Aorta (tissue), 5 donors: ENCODE measurements at places on chromosomes 6 and 20. TPM values are rescaled to one million over a fixed set of nuclear protein-coding genes. Genes with fewer than 3 reads are reported as not detected.

DNA sequence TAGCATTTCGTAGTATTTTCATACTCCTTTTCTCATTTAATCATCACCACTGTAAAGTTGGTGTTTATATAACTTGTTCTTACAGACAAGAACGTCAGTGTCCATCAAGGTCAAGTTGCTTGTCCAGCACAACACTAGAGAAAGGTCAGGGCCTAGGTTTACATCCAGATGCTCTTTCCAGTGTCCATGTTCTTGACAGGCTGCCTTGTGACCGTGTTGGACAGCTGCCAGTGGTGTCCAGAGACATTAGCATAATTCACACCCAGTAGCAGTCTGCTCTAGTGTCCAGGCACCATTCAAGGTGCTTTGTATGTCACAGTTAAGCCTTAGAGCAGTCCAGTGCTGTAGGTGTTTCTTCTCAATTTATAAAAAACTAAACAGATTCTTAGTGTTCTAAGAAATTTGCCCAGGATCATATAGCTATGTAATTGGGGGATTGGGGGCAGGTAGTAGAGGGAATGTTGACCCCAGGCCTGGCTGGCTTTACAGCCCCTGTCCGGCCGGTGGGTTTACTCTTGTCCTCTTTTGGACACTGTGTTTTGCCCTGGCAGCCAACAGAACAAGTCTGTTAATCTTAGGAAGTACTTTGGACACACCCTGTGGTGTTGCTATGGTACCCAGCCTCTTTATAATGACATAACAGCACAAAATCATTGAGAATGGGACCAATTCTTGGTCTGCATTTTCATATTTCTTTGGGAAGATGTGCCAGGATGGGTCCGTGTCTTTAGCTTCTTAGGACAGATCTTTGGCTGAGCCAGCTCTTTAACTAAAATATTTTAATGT is 8.0 kb downstream of the STK35 start:
- H3K27me3 ChIP-seq, result no peaks in the 10 kb centered on the region
- H3K36me3 ChIP-seq, result no peaks in the 10 kb centered on the region
- H3K27ac ChIP-seq, result no peak overlapping the region
- no peaks in the 10 kb centered on the region for H3K4me1 ChIP-seq

GRCh38 chr20:10504994-10505730 is 70.1 kb downstream of the SLX4IP start:
- H3K27ac ChIP-seq, result peak overlapping the region; percentile 13
- H3K27me3 ChIP-seq, result no peaks in the 10 kb centered on the region
- H3K36me3 ChIP-seq, result no peaks in the 10 kb centered on the region
- no peak for DNase-seq

DNA sequence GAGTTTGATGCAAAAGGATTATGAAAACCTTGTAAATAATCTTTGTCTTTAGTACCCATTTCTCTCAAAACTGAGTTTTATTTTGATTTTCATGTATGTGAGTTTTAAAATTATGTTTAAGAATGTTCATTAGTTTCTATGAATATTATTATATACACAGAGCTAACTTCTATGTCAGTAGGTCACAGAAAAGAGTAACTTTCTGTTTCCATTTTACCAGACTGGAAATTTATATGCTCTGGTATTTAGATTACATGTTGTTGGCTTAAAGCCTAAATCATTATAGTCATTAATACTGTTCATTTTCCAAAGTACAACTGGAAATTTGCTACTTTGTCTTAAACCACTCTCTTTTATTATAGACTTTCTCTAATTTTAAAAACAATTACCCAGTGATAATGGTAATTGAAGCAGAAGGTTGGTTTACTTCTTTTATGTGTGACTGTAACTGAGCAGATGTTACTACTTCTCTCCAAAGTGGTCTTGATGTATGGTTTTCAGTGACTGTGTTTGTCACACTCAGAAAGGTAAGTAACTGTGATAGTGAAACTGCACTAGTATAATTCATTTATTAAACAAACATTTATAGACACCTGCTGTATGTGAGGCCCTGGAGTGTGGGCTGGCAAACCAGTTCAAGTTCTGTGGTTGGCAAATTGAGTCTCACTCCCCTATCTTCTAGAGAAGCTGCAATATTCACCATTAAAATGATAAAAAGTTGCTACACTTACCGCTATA is 13.2 kb downstream of the CRYBG1 start:
- H3K4me3 ChIP-seq, result no peak overlapping the region
- no peak overlapping the region for H3K27ac ChIP-seq
- no peaks in the 10 kb centered on the region for H3K4me1 ChIP-seq
- no peak for DNase-seq
- H3K36me3 ChIP-seq, result no peaks in the 10 kb centered on the region

- no peaks in the 10 kb centered on the region for H3K4me1 ChIP-seq
- DNase-seq, result no peak
- no peak overlapping the region for H3K27ac ChIP-seq
- H3K36me3 ChIP-seq, result no peaks in the 10 kb centered on the region
These were observed 96.2 kb upstream of the BTN3A2 start for GRCh38 chr6:26268659-26269402.

DNA sequence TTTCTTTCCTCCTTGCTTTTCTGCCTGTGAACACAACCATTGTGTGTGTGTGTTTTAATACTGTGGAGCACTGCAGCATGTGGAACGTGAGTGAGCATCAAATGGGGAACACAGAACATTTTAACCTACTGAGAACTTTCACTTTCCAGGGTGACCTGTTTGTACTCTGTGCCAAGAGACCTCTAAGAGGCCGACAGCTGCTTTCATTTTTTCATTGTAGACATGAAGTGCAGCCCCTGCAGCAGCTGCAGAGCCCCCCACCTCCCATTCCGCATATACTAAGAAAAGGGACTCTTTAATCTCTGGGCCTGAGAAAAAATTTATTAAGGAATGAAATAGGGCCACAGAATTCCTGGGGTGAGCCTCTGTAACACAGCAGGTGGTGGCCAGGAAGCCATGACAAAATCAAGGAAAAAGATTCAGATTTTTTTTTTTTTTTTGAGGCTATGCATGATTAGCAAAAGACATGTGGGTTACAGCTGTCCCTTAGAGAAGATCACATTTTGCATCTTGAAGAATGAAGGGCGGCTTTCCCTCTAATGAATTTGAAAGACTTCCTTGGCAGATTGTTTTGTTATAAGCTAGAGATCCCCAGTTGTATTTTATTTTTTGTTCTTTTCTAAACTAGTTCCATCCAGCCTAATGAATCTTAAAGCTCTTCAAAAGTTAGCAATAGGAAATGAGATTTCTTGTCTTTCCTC is 503.4 kb downstream of the CD109 start:
- DNase-seq, result no peak
- no peak overlapping the region for H3K4me3 ChIP-seq
- no peaks in the 10 kb centered on the region for H3K4me1 ChIP-seq
- no peaks in the 10 kb centered on the region for H3K27me3 ChIP-seq

- H3K4me1 ChIP-seq, result no peaks in the 10 kb centered on the region
- DNase-seq, result no peak
- no peak overlapping the region for H3K27ac ChIP-seq
- no peaks in the 10 kb centered on the region for H3K27me3 ChIP-seq
- H3K36me3 ChIP-seq, result no peaks in the 10 kb centered on the region
These were observed 35.0 kb upstream of the RNF24 start for GRCh38 chr20:4050203-4050980.

- H3K27ac ChIP-seq, result no peak overlapping the region
- H3K4me3 ChIP-seq, result no peak overlapping the region
- H3K4me1 ChIP-seq, result no peaks in the 10 kb centered on the region
- H3K27me3 ChIP-seq, result peaks cover 1% of the 10 kb centered on the region
- H3K36me3 ChIP-seq, result no peaks in the 10 kb centered on the region
These were observed 94.0 kb downstream of the SHLD1 start for GRCh38 chr20:5844063-5844681.

CCM2L gene
- 1.7 TPM for polyA plus RNA-seq

DNA sequence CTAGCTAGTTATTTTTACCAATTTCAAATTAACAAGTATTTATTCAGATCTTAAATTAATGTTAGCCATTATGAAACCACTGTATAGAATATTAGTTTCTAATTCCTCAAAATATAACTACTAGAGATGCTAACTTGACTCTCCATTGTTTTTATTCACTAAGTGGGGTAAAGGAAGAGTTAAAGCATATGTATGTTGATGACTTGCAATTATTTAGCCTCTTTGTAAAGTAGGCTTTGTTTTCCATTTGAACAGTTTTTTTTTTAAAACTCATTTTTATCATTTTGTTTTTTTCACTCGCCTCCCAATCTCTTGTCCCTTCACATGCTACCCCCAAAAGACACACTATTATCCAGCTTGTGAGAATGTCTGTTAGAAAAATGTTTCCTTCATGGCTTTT is 3.3 kb downstream of the FAM162B start:
- H3K27ac ChIP-seq, result no peak overlapping the region
- no peaks in the 10 kb centered on the region for H3K36me3 ChIP-seq
- DNase-seq, result no peak
- no peaks in the 10 kb centered on the region for H3K4me1 ChIP-seq
- H3K27me3 ChIP-seq, result no peaks in the 10 kb centered on the region

GSTA1 gene
- not detected for polyA plus RNA-seq

GRCh38 chr20:64196847-64197306 is 32.6 kb downstream of the MYT1 start:
- H3K4me1 ChIP-seq, result no peaks in the 10 kb centered on the region
- H3K36me3 ChIP-seq, result no peaks in the 10 kb centered on the region
- no peaks in the 10 kb centered on the region for H3K27me3 ChIP-seq
- DNase-seq, result no peak
- no peak overlapping the region for H3K27ac ChIP-seq

GRCh38 chr6:167731216-167731615 is 95.5 kb upstream of the AFDN start:
- no peak overlapping the region for H3K4me3 ChIP-seq
- no peaks in the 10 kb centered on the region for H3K27me3 ChIP-seq
- no peaks in the 10 kb centered on the region for H3K36me3 ChIP-seq

GRCh38 chr6:151537556-151537955 is 43.7 kb downstream of the CCDC170 start:
- H3K4me3 ChIP-seq, result no peak overlapping the region
- no peaks in the 10 kb centered on the region for H3K4me1 ChIP-seq
- DNase-seq, result no peak
- H3K36me3 ChIP-seq, result no peaks in the 10 kb centered on the region
- H3K27ac ChIP-seq, result no peak overlapping the region

GRCh38 chr6:141513830-141514229 is 618.9 kb upstream of the GJE1 start:
- no peaks in the 10 kb centered on the region for H3K4me1 ChIP-seq
- no peaks in the 10 kb centered on the region for H3K36me3 ChIP-seq
- no peak overlapping the region for H3K27ac ChIP-seq
- H3K27me3 ChIP-seq, result no peaks in the 10 kb centered on the region
- no peak overlapping the region for H3K4me3 ChIP-seq
- DNase-seq, result no peak

RIMS1 gene
- not detected for polyA plus RNA-seq

GRCh38 chr20:57685146-57685758 is 24.6 kb downstream of the PMEPA1 start:
- H3K27me3 ChIP-seq, result no peaks in the 10 kb centered on the region
- peaks cover 8% of the 10 kb centered on the region for H3K4me1 ChIP-seq
- DNase-seq, result no peak
- H3K36me3 ChIP-seq, result no peaks in the 10 kb centered on the region

GRCh38 chr6:15551798-15552197 is 111.0 kb downstream of the DTNBP1 start:
- no peaks in the 10 kb centered on the region for H3K4me1 ChIP-seq
- no peaks in the 10 kb centered on the region for H3K36me3 ChIP-seq
- no peak for DNase-seq
- no peaks in the 10 kb centered on the region for H3K27me3 ChIP-seq

- DNase-seq, result no peak
- no peaks in the 10 kb centered on the region for H3K36me3 ChIP-seq
- H3K27me3 ChIP-seq, result no peaks in the 10 kb centered on the region
- no peak overlapping the region for H3K27ac ChIP-seq
- no peak overlapping the region for H3K4me3 ChIP-seq
- no peaks in the 10 kb centered on the region for H3K4me1 ChIP-seq
These were observed 1274.9 kb upstream of the GJE1 start for GRCh38 chr6:140857739-140858380.

DNA sequence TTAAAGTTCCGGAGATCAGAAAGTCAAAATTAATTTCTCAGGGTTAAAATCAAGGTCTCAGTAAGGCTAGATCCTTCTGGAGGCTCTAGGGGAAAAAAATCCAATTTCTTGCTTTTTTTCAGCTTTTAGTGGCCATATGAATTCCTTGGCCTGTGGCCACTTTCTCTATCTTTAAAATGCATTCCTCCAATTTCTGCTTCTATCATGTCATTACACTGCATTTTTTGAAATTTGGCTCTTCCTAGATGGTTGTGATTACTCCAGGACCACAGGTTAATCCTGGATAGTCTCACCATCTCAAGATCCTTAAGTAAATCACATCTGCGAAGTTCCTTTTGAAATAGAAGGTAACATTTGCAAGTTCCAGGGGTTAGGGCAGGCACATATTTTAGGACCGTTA is 1294.9 kb upstream of the CITED2 start:
- no peaks in the 10 kb centered on the region for H3K27me3 ChIP-seq
- H3K36me3 ChIP-seq, result no peaks in the 10 kb centered on the region
- no peak overlapping the region for H3K27ac ChIP-seq
- DNase-seq, result no peak

GRCh38 chr20:63178889-63179686 is 36.8 kb downstream of the YTHDF1 start:
- no peaks in the 10 kb centered on the region for H3K27me3 ChIP-seq
- H3K4me3 ChIP-seq, result no peak overlapping the region
- no peaks in the 10 kb centered on the region for H3K4me1 ChIP-seq
- no peak for DNase-seq
- H3K27ac ChIP-seq, result no peak overlapping the region

ASCC3 gene
- polyA plus RNA-seq, result 3.5 TPM

ARMH2 gene
- polyA plus RNA-seq, result not detected

GPR6 gene
- polyA plus RNA-seq, result not detected

GRM1 gene
- polyA plus RNA-seq, result 0.25 TPM

CFAP61 gene
- polyA plus RNA-seq, result 2.0 TPM

DNA sequence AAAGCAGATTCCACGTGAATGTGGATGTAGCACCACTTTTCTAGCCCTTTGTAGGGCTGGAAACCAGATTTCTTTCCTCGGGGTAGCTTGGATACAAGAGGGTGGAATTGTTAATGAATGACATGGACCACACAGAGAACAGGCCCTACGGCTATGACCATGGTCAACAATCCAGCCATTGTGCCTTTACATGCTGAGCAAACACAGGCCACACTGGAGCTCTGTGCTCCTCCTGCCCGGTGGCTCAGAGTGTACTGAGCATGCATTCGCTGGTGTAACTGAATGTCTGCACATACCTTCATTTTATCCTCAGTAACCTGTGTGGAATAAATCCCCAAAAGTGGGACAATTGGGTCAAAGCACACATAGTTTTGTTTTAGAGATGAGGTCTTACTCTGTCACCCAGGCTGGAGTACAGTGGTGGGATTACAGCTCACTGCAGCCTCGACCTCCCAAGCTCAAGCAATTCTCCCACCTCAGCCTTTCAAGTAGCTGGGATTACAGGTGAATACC is 32.8 kb downstream of the LRP11 start:
- no peaks in the 10 kb centered on the region for H3K4me1 ChIP-seq
- DNase-seq, result no peak
- no peak overlapping the region for H3K4me3 ChIP-seq
- H3K36me3 ChIP-seq, result no peaks in the 10 kb centered on the region

ADGRF5 gene
- polyA plus RNA-seq, result 3.8 TPM

GRCh38 chr20:33983371-33983770 is 10.3 kb upstream of the RALY start:
- H3K27me3 ChIP-seq, result no peaks in the 10 kb centered on the region
- H3K36me3 ChIP-seq, result no peaks in the 10 kb centered on the region
- no peak overlapping the region for H3K4me3 ChIP-seq
- DNase-seq, result no peak
- no peak overlapping the region for H3K27ac ChIP-seq
